Activated CD4-positive, alpha-beta T cell treated with anti-CD3 and anti-CD28 coated beads for 36 hours (primary cell): ENCODE measurements at places on chromosomes 1 and 21. TPM values are rescaled to one million over a fixed set of nuclear protein-coding genes. Genes with fewer than 3 reads are reported as not detected.

CAMK1G gene
- total RNA-seq: 0.09 TPM

WNT9A gene
- not detected for total RNA-seq

AVPR1B gene
- not detected for total RNA-seq

RPE65 gene
- not detected for total RNA-seq

LCE1E gene
- not detected for total RNA-seq

KLHDC8A gene
- total RNA-seq: not detected

RORC gene
- 3.8 TPM for total RNA-seq

TNFRSF18 gene
- total RNA-seq: 95.0 TPM

C8A gene
- not detected for total RNA-seq

BRDT gene
- total RNA-seq: not detected

SPRR5 gene
- total RNA-seq: not detected

FALEC gene
- not detected for total RNA-seq

SLAMF7 gene
- total RNA-seq: 35.9 TPM

BTBD19 gene
- 17.2 TPM for total RNA-seq

C1orf87 gene
- not detected for total RNA-seq

ADAMTSL4 gene
- 0.28 TPM for total RNA-seq

CNST gene
- 24.2 TPM for total RNA-seq

TNFRSF9 gene
- 28.2 TPM for total RNA-seq

CFHR3 gene
- total RNA-seq: not detected

VWA1 gene
- 0.56 TPM for total RNA-seq

NECTIN4 gene
- total RNA-seq: not detected

AIRE gene
- total RNA-seq: not detected

MNDA gene
- not detected for total RNA-seq

LRRIQ3 gene
- total RNA-seq: 2.7 TPM

DARS2 gene
- 62.0 TPM for total RNA-seq

VAV3 gene
- total RNA-seq: 1.9 TPM

HSPG2 gene
- 19.6 TPM for total RNA-seq

FAF1 gene
- total RNA-seq: 73.1 TPM

DNAI4 gene
- total RNA-seq: 3.6 TPM

TSPAN2 gene
- total RNA-seq: 0.69 TPM

LCE2B gene
- not detected for total RNA-seq

HMGCS2 gene
- not detected for total RNA-seq

EXTL1 gene
- total RNA-seq: not detected

DNALI1 gene
- 0.16 TPM for total RNA-seq

PPT1 gene
- 77.4 TPM for total RNA-seq

HHIPL2 gene
- total RNA-seq: 0.37 TPM

CACNA1S gene
- not detected for total RNA-seq

MIS18A gene
- 35.3 TPM for total RNA-seq

CRP gene
- total RNA-seq: not detected

RAB4A gene
- total RNA-seq: 22.1 TPM

GBP7 gene
- total RNA-seq: not detected

GNAT2 gene
- total RNA-seq: 0.26 TPM

TEKT2 gene
- 0.16 TPM for total RNA-seq

LORICRIN gene
- total RNA-seq: not detected

SYT11 gene
- 14.3 TPM for total RNA-seq

SLC6A9 gene
- total RNA-seq: 12.5 TPM

SMYD2 gene
- total RNA-seq: 38.2 TPM

HUNK gene
- 0.27 TPM for total RNA-seq

CADM3 gene
- not detected for total RNA-seq

GJA4 gene
- total RNA-seq: not detected

NTMT2 gene
- not detected for total RNA-seq

OR2M3 gene
- not detected for total RNA-seq

S100A14 gene
- total RNA-seq: 0.14 TPM

SHISAL2A gene
- total RNA-seq: 9.8 TPM

DPT gene
- total RNA-seq: not detected
